ENCODE measurements at places on chromosomes 6 and 20.

- DNase-seq: no peak
These were observed 243.1 kb downstream of the ESR1 start for GRCh38 chr6:152050451-152051195.

GRCh38 chr6:8006208-8006607 is 58.0 kb downstream of the BLOC1S5 start:
- peak; percentile 26 for DNase-seq

GRCh38 chr6:150722614-150723344 is 123.1 kb downstream of the PLEKHG1 start:
- DNase-seq: no peak

GRCh38 chr20:4371623-4372251 is 350.0 kb upstream of the PRND start:
- DNase-seq: no peak

- DNase-seq: no peak
These were observed 512.8 kb upstream of the JARID2 start for GRCh38 chr6:14732844-14733757.

- no peak for DNase-seq
These were observed 299.7 kb downstream of the CDKAL1 start for GRCh38 chr6:20833881-20834515.

DNA sequence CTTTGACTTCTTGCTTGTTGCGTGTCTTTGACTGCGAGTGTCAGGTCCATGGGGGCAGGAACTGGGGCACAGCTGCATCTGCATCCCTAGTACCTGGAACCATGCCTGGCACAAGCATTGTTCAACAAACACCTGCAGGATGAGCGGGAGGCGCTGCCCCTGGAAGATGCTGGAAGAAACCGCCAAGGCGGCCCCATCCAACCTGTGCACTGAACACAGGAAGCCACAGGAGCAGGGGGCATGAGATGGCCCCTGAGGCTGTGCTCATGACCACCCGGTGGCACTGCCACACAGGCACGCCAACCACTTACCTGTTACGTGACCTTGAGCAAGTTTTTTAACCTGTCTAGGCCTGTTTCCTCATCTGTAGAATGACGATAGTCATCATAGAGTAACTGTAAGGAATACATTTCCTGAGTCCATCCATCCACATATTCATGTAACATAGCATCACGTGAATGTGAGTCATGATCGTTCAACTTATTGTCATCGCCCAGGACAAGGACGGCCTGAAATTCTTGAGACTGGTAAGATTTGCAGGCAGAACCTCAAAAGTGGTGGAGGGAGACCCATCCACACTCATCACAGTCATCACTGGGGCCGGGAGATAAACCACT is 374.2 kb downstream of the PREX1 start:
- DNase-seq: no peak

- DNase-seq: no peak
These were observed 120.2 kb downstream of the TINAG start for GRCh38 chr6:54428431-54428830.

- DNase-seq: no peak
These were observed 31.0 kb upstream of the ZNFX1 start for GRCh38 chr20:49308875-49309274.

DNA sequence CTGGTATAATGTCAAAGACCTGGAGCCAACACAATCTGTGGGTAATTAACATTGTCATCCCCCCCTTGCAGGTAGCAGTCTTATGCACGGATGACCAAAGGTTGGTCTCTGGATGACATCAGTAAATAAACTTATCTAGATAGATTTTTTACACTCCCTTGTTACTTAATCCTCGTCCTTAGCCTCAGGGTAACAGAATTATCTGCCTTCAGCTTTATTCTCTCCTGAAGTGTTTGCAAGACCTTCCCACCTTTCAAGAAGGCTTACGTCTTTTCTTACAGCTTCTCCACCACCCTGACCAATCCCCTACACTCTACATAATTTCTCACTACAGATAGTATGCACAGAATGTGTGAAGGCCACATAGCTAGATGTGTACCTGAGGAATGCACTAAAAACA is 434.8 kb upstream of the HTR1E start:
- no peak for DNase-seq
